Activated T-helper 1 cell treated with anti-CD3 and anti-CD28 coated beads, Interleukin-2, amount 50 U/mL, for 16 hours (primary cell): ENCODE measurements at places on chromosomes 7 and 10.

- no peak for DNase-seq
Measured at GRCh38 chr10:58967551-58968388, 208.7 kb upstream of the PHYHIPL start.

DNA sequence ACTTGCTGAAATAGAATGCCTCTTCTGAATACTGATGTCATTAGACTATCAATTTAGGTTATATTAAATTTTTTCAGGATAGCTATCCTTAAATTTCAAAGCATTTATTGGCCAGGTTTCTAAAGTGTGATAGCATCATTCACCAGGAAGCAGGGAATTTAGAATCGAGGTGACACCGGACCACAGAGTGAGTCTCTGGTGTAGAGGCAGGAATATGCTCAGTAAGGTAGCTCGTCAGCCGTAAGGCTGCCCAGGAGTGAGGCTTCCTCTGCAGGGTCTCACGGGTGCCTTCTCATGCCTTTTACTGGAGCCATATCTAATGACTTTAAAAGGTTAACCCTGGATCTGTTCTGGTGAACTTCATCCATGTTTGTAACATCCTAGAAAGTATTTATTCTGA, 170.8 kb upstream of the KLF14 start:
- DNase-seq, result no peak

GRCh38 chr7:38541440-38541839, 89.7 kb downstream of the AMPH start:
- no peak for DNase-seq

DNA sequence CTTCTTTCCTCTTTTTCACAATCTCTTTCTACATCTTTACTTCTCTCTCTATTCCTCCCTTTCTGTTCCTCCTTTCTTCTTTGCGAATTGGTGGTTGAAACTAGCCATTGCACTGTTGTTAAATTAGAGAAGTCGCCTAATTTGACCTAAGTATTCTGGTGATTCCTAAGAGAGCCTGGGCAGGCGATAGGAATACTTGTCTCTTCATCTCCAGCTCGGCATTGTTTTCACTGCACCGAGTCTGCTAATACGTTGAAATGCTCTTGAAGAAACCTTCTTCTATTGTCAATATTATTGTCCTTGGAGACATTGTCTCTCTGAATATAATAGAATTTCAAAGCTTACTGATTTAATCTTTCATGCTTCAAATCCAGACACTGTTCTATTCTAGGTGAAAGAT, 31.7 kb downstream of the KCND2 start:
- no peak for DNase-seq

DNA sequence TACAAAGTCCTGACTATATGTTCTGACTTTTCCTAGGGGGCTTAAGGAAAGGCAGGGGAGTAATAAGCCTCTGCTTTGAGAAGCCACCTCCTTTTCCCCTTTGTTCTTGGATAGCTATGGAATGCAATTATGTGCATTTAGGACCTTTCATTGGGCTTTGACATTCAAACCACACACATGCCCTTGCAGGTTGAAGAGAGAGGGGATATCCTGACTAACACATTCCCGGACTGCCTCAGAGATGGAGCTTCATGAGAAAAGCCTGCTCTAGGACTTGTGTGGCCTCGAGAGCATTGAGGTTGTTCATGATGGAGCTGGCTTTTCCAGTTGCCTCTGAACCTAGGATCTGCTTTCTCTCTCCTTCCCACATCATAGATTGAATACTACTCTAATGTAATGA, 694.5 kb downstream of the LRMDA start:
- no peak for DNase-seq

DNA sequence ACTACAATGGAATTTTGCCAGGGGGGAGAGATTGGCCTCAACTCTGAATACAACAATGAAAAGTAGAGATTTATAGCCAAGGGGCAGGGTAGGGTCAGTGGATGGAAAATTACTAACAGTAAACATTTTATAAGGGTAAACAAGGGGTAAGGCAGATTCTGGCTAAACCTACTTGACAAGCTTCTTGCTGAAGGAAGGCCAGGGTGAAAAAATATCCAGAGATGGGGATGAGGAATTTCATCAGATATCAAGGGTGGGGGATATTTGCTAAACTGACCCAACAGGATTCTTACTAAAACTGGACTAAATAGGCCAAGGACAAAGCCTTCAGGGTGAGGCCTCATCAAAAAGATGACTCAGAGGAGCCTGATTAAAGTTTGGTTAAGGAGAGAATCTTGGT, 156.3 kb downstream of the RTKN2 start:
- no peak for DNase-seq

- DNase-seq, result no peak
Measured at GRCh38 chr7:74726309-74727101, 47.3 kb upstream of the NCF1 start.

DNA sequence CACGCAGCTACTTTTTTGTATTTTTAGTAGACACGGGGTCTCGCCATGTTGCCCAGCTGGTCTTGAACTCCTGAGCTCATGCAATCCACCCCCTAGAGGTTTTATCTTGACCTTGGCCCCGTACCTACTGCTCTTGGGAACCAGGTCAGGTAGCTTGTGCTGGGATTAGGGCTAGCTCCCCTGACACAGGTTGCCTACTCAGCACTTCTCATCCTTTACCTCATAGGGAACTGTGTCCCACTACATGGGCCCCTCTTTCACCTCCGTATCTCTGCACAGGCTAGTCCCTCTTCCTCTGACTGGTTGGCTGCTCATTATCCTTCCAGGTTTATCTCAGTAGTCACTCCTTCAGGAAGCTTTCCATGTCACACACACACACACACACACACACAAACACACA, 58.0 kb upstream of the ITPRID1 start:
- no peak for DNase-seq

- no peak for DNase-seq
Measured at GRCh38 chr7:96685353-96685752, 24.3 kb downstream of the SEM1 start.

DNA sequence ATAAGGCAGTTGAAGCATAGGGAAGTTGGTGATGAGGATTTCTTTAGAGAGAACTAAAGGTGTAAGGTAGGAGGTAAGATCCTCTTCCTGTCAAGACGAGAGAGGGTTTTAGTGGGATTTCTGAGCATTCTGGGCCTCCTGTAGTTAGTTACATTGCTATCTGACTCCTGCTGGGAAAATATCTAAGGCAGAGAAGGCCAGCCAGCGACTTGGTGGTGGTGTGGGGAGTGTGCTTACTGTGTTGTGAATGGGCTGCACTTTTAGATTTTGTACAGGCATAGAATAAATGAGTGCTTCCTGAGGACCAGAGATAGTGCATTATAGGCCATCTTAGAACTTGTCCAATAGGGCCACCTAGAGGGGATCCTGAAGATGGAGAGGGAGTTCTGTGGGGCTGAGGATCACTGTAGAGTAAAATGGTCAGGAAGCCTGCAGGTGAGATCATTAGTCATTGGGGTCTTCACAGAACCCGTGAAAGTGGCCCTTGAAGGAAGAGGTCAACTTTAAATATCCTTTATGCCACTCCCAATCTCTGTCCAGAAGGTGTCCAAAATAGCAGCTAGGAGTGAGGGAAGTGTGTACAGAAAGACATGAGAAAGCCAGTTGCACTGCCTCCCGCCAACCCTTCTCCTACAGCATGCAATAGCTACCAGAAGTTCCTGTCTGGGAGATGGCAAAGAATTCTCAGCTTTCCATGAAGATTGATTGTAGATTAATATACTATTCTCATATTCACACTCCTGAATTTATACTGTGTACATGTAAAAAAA, 266.6 kb downstream of the POLR1F start:
- DNase-seq, result no peak

- DNase-seq, result no peak
Measured at GRCh38 chr7:141178486-141179135, 104.7 kb downstream of the TMEM178B start.

GRCh38 chr10:28761084-28761846, 83.9 kb downstream of the BAMBI start:
- DNase-seq, result no peak

DNA sequence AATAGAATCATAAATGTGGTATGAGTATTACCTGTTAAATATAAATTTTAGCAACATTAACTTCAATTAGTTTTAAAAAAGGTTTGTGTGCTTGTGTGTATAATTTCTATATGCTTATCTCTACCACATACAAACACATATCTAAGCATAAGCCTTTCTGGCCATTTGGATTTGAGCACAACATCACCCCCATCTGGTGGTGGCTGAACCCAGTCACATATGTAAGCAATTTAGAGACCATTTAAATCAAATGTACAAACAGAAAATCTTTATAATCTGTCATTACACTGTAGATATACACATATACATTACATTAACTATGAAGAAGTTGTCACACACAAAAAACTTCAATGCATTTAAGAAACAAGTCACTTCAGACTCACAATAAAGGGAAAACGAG, 31.7 kb downstream of the GPR22 start:
- DNase-seq, result no peak

- no peak for DNase-seq
Measured at GRCh38 chr10:64211466-64211865, 690.3 kb downstream of the REEP3 start.

DNA sequence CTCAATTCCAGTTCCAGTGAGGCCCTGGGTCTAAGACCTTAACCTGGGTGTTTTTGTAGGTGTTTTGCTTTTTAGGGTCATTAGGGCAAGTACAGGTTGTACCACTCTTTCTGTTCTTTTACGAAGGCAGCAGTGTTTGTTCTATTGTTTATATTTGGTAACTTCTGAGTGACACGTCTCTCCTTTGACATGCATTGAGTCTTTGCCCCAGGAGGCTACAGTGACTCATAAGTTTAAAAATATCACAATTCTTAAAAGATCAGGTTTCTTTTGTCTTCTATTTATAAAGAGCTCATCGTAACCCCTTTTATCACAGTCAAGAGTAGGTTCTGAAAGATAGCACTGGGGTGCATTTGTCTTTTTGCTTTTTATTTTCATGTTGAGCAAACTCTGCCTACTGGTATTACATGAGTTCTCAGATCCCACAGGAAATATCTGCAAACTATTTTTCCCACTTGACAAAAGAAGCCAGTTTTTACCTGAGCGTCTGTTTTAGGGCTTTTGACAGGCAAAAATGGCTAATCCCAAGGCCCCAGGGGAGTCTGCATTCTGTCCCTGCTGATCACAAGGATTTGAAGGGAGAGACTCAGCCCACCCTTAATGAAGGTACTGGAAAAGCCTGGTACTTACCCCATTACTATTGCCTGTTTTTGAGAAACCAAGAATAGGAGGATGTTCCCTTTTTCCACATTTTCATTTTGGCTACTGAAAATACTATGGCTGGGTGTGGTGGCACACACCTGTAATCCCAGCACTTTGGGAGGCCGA, 7.9 kb downstream of the NUDT13 start:
- no peak for DNase-seq

DNA sequence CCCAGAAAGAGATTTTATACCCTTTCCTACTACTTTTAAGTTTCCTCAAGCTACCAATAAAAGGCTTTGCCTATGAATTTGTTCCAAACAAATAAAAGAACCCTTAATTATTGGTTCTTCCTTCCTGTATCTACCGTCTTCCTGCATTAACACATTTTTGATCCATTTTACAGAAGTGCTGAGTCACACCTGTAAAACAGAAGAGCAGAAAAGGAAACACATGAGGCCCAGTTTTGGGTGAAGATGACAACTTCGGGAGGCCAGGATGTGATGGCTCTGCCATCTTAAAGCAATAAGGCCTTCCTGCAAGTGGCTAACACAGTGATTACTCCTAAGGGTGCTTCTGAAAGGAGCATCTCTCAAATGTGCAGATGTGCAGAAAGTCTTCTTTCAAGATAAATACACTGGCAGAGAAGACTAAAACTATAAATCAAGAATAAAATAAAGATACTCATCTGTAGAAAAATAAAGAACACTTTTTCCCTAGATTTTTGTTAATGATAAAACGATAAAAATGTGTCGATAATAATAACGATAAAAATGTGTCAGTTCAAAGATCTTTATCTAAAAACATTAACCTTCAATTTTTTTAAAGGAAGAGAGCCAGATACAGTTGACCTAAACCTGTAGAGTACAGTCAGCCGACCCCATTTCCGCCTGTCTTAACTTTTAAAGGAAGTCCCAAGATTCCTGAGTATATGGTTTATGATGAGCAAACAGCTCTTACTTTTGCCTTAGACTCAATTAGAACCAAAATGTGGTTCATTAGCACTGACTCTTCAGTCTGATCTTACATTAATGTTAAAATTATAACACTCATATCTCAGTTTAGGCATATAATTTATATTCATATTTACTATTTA, 108.6 kb downstream of the UBE2H start:
- no peak for DNase-seq

DNA sequence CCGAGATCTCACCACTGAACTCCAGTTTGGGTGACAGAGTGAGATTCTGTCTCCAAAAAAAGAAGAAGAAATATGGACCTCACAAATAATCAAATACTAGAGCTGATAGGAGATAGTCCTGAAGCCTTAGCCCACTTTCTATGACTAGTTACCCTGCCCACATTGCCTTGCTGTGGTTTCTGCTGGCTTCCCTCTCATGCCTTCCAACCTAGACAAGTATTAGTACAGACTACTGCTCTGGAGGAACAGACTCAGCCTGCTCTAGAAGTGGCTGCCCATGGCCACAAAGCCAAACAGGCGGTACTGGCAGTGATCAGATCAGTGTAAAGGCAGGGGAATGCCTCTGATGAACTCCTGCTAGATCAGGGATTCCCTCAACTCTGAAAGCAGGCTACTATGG, 89.7 kb upstream of the PRKAR2B start:
- no peak for DNase-seq

DNA sequence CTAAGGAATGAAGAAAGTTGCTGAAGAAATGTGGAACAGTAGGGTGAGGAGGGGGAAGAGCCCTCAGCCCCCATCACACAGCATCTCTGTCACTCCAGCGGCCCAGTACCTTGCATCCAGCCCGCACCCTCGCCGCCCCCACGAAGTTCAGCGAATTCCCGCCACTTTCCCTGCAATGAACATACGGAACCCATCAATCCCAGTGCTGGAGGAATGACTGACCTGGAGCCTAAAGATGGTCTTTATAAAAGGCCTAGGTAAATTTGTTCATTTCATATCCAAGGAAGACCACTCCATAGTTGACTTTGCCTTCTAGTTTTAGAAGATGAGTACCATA, 779 bp upstream of the KIF5B start:
- DNase-seq, result no peak

DNA sequence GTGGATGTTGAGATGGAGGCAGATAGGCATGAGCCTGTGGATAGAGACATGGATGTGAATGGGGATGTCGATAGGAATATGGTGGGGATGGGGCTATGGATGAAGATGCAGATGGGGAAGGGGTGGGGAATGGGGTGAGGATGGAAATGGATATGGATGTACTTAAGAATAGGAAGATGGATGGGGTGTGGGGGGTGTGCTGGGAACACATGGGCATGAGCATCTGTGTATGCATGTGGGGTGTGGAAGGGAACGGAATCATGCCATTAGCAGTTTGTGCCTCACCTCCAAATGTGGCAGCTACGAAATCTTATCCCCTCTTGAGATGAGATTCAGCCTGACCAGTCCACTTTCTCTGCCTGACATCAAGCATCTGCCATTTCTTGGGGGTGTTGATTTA, 359.5 kb upstream of the MGMT start:
- no peak for DNase-seq
